ENCODE measurements at places on chromosomes 4 and X.

GRCh38 chr4:59091146-59092142 is 1981.3 kb upstream of the IGFBP7 start:
- no peak for DNase-seq

DNA sequence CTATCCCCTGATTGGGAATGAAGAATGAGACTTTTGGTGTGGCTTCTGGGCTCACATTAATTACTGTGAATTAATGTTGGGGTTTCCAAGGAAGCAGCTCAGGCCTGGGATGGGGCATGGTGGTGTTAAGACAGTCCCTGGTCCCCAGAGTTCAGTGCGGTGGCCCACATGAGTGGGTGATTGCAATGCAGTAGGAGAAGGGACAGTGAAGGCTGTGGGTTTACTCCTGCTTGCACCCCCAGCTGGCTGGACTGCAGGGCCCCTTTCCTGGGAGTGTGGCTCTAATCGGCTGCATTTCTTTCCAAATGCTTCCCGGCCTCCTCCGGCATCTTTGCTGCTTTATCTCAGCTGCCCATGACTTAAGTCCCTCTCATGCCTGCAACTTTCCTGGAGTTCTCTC is 28.2 kb upstream of the GPR78 start:
- DNase-seq: no peak

- peak; percentile 17 for DNase-seq
These were observed 28.7 kb upstream of the ANTXR2 start for GRCh38 chr4:80101792-80102116.

DNA sequence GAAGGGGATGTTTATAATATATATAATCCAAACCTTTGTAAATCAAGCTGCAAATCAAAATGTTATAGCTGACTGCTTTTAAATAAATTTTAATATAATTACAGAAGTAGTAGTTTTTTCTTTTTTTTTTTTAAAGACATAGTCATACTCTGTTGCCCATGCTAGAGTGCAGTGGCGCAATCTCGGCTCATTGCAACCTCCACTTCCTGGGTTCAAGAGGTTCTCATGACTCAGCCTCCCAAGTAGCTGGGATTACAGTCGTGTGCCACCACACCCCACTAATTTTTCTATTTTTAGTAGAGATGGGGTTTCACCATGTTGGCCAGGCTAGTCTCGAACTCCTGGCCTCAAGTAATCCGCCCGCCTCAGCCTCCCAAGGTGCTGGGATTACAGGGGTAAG is 178.7 kb downstream of the FBXW7 start:
- DNase-seq: peak; percentile 64

GRCh38 chr4:156695163-156695562 is 276.4 kb downstream of the PDGFC start:
- DNase-seq: no peak

DNA sequence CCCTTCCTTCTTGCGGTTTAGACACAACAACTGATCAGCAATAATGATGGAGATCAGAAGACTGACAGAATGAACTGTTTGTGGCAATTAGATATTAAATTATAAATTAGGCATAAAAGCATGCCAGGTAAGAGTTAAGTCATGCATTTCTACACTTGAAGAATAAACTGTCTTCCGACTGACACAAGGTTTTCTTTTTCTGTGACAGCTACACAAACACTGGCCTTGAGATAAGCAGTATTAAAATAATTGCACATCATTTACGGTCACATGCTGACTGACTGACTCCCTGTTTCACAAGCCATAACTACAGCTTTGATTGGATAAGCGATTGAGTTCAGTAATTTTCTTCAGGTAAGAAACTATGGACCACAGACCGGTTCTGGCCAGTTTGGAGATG is 56.2 kb downstream of the UBE2NL start:
- DNase-seq: no peak

GRCh38 chrX:71976753-71977152 is 66.1 kb downstream of the NHSL2 start:
- no peak for DNase-seq

DNA sequence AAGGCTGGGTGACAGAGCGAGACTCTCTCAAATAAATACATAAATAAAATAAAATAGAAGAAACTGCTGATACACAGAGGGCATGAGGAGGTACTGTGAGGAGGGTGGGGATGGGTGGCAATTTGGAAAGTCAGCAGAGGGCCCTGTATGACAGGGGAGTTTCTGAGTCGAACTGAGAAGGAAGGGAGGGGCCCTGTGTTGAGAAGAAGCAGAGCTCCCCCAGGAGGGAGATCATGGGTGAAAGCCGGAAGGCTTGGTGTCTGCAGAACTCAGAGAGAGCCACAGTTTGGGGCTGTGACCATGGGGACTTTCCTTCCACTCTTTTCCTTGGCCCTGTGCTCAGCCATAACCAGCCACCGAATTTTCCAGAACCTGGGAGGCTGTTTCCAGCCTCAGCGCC is 24.8 kb upstream of the AFAP1 start:
- no peak for DNase-seq

- DNase-seq: no peak
These were observed 13.4 kb downstream of the GIMD1 start for GRCh38 chr4:106355193-106355592.

DNA sequence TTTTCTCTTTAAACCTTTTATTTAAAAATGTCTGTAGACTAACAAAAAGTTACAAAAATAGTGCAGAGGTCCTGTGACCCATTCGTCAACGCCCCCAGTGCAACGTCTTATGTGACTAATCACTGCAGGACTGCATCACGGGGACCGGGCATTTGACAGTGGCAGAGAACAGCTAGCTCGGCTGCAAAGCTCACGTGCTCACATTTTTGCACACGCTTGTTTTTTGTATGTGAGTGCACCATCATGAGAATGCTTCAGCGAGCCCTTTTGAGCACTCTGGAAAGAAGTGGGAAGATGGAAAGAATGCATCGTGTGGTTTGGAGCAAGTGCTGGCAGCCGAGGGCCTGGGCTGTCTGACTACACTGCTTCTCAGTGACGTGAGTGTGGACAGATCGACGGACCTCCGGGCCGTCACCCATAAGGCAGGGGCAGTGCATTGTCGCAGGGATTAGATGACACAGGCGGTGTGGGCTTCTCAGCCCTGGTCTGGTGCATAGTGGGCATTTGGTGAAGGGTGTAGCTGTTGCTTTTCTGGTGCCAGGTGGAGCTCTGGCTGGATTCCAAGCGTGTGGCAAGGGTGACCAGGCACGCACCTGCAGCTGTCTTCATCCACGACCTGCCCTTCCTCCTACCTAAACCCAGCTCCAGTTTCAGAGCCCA is 17.7 kb downstream of the SPON2 start:
- DNase-seq: peak; percentile 57

DNA sequence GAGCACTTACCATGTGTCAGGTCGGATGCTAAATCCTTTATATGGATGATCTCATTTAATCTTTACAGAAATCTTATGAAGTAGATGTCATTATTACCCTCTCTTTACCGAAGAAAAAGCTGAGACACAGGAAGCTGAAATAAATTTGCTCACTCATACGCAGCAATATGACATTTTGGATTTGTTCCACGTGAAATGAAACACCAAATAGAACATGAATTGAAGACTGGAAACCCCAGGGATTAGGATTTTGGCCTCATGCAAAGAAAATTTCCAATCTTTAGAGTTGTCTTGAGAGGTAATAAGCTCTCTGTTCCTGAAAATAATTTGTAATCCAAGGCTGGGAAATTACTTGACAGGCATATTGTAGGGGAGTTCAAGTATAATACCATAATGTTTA is 354.4 kb upstream of the CLNK start:
- no peak for DNase-seq

GRCh38 chr4:53459548-53459947 is 82.1 kb downstream of the FIP1L1 start:
- peak; percentile 74 for DNase-seq

DNA sequence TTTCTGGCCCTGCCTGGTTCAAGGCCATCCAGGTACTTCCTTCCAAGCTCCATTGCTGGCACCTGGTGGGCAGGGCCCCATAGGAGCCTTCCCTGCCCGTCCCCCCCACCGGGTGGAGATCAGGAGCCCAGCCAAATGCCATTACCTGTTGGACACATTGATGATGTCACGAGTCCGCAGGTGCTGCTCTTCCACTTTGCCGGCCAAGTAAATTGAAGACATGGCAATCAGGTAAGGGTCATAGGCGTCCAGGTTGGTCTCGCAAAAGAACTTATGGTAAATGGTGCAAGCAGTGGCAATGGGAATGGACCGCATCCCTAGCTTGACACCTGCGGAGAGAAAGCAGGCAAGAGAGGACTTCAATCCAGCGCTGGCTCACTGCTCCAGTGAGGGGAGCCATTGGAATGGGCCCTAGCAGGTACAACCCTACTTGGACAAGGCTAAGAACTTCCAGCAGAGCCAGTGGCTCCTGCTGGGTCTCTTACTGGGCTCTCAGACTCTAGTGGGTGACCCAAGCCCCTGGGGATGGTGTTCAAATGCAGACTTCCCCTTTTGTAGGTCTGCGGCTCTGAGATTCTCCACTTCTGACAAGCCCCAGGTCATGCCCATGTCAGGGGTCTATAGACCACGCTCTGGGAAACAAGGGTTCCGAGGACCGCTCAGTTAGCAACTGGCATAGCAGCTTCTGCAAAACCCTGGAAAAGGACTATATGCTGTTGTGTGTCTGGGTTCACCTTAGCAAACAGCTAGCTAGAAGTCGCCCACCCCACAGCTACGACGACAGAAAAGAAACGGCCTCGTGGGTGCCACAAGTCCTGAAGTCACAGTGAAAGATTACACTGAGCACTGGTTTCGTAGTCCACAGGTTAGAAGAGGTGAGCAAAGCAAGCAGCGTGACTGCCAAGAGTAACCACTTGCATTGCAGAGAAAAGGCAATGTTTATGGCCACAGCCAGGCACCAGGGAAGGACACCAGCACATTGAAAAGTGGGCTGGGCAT is 2.8 kb downstream of the CCNQ start:
- DNase-seq: no peak

DNA sequence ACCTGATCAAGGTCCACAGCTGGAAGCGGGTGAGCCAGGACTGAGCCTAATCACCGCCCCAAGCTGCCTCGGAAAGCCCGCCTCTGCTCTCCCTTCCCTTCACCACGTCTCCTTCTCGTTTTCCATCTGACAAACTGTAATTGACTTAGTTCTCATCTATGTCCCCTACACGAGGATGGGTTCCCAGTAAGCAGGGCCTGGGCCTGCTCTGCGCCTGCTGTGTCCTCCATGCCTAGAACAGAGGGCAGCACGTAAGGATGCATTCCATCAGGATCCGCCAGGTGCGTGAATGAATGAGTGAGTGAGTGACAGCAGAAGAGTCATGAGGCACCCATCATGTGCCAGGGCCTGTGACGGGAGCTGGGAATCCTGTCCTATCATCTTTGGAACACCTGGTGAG is 86.7 kb downstream of the JAKMIP1 start:
- DNase-seq: no peak
